NCI-H187 treated with DMSO at 0.1 percent for 48 hours (cell line): ENCODE measurements at places on chromosomes 1 and 21.

- no peak for DNase-seq
Observed at GRCh38 chr1:54268762-54269297, 68.9 kb downstream of the MRPL37 start.

- DNase-seq: no peak
Observed at GRCh38 chr1:1361982-1362423, 3.6 kb upstream of the MXRA8 start.

DNA sequence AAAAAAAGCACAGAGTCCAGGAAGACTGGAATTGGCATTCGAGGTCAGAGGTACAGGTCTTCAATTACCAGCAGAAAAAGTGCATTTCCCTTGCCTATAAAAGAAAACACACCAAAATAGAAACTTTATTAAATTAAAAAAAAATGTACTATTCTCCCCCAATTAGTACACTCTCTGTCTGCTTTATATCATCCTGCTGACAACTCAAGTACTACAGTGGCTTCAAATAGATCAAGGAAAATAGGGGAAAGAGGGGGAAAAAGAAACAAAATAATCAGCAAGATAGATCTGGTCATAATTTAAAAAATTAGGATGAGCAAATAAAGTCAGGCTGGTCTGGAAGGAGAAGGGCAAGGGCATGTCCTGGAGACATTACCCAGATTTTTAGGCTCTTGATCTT lies 315.1 kb downstream of the PAPPA2 start:
- no peak for DNase-seq

DNA sequence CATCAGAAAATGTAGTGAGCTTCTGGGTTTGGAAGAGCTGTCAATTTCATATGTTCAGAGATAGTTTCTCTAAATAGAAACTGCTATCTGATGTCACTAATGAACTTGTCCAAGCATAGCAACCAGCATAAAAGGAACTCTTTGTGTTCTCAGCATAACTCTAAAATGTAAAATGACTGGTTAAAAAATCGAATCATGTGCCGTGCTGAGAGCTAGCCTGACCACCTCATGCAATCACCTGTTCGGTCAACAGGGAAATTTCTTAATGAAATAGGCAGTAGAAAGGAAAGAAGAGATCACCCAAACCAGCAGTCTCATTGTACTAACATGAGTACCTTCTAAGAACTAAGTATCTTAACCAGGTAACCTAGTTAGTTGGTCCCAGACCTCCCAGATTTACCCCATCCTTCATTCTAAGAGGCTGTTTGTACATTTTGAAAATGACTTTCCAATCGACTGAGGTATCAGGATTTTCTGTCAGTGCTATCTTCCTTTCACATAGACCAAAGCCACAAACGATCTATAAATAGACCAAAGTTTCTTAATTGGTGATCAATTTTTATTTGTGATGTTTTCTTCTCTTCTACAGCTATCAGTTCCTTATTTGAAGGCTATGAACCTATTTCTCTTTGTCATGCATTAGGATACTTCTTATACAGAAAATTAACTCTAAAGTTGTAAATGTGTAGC lies 147.3 kb downstream of the TLR5 start:
- no peak for DNase-seq

DNA sequence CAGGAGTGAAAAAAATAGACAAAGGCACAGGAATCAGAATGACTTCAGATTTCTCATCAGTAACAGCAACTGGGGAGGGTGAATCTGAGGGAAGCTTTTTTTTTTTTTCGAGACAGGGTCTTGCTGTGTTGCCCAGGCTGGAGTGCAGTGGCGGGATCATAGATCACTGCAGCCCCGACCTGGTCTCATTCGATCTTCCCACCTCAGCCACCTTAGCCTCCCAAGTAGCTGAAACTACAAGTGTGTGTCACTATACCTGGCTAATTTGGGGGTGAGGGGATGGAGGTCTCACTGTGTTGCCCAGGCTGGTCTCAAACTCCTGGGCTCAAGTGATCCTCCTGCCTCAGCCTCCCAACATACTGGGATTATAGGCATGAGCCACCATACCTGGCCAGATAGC lies 10.7 kb downstream of the ARMH1 start:
- DNase-seq: no peak

DNA sequence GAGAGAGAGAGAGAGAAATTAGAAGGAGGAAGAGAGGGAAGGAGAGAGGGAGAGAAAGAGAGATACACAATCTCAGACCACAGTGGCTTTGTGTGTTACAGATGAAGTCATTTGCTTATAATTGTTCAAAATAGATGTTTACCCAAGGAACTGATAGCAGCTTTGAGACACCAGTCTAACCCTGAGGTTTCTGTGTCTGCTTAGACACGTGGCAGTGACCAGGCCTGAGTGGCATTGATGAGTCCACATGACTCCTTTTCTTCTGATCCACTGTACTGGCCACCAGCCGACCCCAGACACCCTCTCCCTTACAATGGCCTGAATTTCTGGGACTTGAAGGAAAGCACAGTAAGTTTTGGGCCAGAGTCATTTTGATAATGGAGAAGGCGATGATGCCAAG lies 104.9 kb downstream of the DUSP10 start:
- no peak for DNase-seq

GRCh38 chr1:65049941-65050713 lies 83.8 kb upstream of the JAK1 start:
- DNase-seq: no peak

- DNase-seq: no peak
Observed at GRCh38 chr1:161723459-161724141, 2.3 kb downstream of the FCRLB start.

DNA sequence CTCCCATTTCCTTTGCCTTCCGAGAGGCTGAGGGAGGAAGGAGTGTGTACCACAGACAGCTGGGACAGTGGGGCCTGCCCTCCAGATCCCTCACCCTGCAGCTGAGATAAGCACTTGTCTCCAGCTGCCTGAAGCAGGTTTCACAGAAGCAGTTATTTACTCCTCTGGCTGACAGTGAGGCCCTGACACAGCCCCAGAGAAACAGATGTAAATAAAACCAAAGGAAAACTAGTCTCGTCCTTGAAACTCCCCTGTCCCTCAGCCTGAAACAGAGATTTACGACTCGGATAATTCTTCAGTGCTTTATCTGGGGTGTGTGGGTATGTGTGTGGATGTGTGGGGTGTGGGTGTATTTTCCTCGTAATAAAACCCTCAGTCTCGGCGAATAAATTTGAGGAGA lies 181.1 kb downstream of the IGSF21 start:
- DNase-seq: no peak

GRCh38 chr1:205339717-205340116 lies 17.0 kb downstream of the KLHDC8A start:
- DNase-seq: no peak

DNA sequence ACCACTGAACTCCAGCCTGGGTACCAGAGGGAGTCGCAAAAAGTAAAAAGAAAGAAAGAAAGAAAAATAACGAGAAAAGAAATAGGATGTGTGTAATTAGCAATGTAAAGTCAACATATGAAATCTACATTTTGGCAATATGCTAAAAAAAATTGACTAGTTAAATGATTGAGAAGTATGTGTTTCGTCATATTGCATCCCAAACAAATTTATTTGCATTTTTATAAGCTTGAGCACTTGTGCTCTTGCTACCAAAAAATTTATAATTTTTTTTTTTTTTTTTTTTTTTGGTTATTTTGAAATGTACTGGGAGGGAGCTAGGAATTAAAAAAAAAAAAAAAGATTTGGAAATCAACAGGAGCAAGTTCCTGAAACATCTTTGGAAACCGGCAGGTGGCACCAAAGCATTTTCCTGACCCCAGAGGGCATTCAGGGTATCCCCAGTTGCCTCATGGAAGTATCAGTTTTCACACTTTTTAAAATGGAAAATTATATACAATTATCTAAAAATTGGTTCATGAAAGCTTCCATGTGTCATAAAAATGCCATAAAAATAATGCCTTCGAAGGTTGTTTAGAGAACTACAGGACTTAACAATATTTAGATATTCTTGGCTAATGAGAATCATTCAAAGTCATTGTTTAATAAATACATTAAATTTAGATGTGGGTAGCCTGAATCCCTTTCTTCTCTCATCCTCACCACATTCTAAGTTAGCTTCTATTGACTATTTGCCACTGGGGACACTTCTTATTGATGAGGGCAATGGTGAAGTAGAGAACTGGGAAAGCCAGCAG lies 4.8 kb upstream of the HEATR1 start:
- DNase-seq: no peak

GRCh38 chr1:41322835-41323234 lies 38.4 kb upstream of the FOXO6 start:
- no peak for DNase-seq

- DNase-seq: no peak
Observed at GRCh38 chr1:2939041-2939552, 82.2 kb upstream of the ACTRT2 start.

DNA sequence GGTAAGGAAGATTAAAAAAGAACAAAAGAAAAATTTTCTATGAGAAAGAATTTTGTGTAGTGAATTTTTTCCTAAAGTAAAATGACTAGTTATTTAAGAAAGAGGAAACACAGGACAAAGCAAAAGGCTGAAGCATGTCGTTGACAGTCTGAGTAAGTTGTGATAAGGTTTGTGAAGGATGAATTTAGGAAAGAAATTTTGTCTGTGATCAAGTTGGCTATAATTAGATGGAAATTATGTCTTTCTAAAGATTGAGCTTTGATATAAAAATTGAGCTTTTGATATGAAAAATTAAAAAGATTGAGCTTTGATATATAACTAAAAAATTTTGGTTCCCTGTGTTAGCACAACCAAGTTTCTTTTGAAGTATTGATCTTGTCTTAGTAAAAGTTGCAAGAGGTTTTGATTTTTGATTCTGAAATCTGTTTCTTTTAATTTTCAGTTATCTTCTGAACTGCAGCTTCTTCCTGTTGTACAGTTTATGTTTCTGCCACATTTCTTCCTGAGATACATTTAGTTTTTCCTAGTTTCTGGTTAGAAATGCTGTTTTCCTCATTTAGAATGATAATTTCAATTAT lies 101.7 kb upstream of the KIAA0040 start:
- DNase-seq: no peak

- DNase-seq: no peak
Observed at GRCh38 chr1:240719953-240720700, 108.2 kb upstream of the GREM2 start.

- no peak for DNase-seq
Observed at GRCh38 chr1:24709791-24710441, 35.3 kb upstream of the CLIC4 start.

DNA sequence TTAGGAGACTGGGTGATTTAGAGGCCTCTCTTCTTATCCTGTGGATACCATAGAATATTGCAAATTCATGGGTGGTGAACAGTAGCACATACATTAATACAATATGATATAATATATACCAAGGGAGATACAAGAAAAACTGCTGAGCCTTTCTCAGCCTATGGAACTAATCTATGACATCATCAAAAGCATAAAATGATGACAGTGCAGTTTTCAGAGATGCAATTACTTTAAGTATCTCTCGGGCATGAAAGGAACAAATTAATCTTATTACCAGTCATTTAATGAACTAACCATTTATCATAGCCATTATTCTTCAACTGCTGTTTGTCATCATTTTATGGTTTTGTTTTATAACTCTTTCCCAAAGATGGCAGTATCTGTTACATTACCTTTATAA lies 3.5 kb downstream of the CHODL start:
- DNase-seq: no peak

- no peak for DNase-seq
Observed at GRCh38 chr1:214216779-214217178, 64.2 kb upstream of the SMYD2 start.

DNA sequence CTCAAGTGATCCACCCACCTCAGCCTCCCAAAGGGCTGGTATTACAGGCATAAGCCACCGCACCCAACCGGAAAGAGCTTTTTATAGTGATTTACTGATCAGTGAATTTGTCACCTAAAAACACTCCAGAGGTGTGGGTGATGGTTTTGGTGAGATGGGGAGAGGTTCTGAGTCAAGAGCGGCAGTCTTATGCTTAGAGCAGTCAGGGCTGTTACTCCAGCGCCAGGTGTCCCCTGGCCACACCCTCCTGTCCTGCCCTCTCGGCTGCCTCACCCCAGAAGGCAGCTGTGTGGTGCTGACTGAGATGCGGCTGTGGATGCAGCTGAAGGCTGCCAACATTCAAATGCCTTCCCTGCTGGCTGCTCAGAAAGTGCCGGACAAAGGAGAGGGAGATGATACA lies 94.5 kb upstream of the LPGAT1 start:
- peak; percentile 26 for DNase-seq

- no peak for DNase-seq
Observed at GRCh38 chr1:39926820-39927219, 25.1 kb upstream of the MYCL start.

- no peak for DNase-seq
Observed at GRCh38 chr1:41333146-41333784, 28.0 kb upstream of the FOXO6 start.

DNA sequence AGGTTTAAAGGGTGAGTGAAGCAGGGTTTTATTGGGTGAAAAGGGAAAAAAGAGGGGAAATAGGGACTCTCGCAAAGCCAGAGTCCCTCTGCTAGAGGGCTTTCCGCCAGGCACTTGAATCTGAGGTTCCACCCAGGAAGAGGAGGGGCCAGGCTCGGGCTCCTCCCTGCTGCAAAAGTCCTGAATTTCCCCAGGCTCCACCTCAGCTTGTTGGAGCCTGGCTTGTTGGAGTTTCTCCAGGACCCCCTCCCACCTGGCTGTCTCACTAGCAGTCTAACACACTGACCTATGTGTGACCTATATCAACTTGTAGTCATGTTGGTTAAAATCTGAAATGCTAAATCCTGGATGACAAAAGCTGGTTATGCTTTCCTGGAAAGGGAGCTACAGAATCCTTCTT lies 25.5 kb downstream of the GBP2 start:
- DNase-seq: no peak
